ENCODE measurements at places on chromosomes 3 and 15. TPM values are rescaled to one million over a fixed set of nuclear protein-coding genes. Genes with fewer than 3 reads are reported as not detected.

The SH2D7 gene
- not detected for total RNA-seq

The SAMMSON gene
- total RNA-seq = not detected

The SLC28A2 gene
- not detected for total RNA-seq

The UBE2Q2 gene
- 31.8 TPM for total RNA-seq

The ATP8B4 gene
- total RNA-seq = 0.61 TPM

The MOBP gene
- 0.13 TPM for total RNA-seq

The GPR160 gene
- 14.1 TPM for total RNA-seq

The GLT8D1 gene
- total RNA-seq = 39.3 TPM

The CDHR4 gene
- total RNA-seq = not detected

The ADPGK gene
- 54.8 TPM for total RNA-seq

The KLF15 gene
- total RNA-seq = 10.8 TPM

GRCh38 chr3:59677747-59678702, 628.2 kb upstream of the CFAP20DC start:
- DNase-seq = no peak

DNA sequence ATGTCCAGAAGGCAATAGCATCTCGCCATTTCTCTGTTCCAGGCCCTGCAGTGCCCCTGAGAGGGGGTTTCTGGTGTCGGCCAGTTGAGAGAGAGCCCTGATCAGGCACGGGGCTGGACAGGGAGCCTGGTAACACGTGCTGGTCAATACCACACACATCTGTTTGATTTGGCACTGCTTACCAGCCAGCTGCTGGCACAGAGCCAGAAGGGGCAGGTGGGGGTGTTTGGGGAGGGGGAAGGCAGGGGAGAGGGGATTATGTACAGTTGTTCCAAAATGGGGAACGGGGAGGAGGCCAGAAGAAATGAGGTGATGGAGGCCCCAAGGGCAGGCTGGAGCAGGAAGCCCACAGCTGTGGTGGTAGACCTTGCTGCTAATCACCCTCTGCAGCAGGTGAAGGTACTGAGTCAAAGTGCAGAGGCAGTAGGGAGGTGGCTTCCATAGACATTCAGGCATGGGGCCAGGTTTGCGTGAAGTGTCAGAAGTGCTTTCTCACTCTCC, 153.5 kb upstream of the LPP start:
- no peak for DNase-seq

GRCh38 chr3:84141571-84141970, 817.2 kb upstream of the CADM2 start:
- DNase-seq = no peak

- no peak for DNase-seq
Measured at GRCh38 chr3:126900859-126901540, 81.9 kb upstream of the PLXNA1 start.

- no peak for DNase-seq
Measured at GRCh38 chr3:23474580-23475357, 271.6 kb downstream of the UBE2E2 start.

- peak; percentile 59 for DNase-seq
Measured at GRCh38 chr3:66276705-66277274, 56.0 kb downstream of the SLC25A26 start.

- no peak for DNase-seq
Measured at GRCh38 chr3:69239063-69239462, 116.7 kb upstream of the LMOD3 start.

GRCh38 chr3:135495891-135496290, 469.6 kb upstream of the PPP2R3A start:
- no peak for DNase-seq

GRCh38 chr3:122609798-122610559, 32.5 kb downstream of the PARP15 start:
- DNase-seq = no peak

- no peak for DNase-seq
Measured at GRCh38 chr15:68012911-68013310, 41.2 kb upstream of the PIAS1 start.

GRCh38 chr3:160784853-160785252, 28.8 kb downstream of the PPM1L start:
- no peak for DNase-seq

DNA sequence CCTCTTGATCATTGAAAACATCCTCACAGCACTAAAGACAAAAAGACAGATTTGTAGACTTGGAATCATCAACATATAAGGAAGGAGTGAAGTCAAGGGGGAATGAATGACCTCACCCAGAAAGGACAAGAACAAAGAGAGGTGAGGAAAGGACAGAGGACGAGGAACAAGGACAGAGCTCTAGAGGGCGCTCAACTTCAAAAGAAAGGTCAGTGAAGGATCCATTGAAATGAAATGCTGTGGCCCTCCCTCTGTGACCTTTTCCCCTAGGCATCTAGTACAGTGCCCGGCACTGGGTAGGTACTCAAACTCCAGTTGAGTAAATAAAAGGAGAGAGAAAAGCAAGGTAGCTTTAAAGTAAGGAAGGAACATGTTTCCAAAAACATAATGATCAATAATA, 2.6 kb downstream of the ATP8B4 start:
- peak; percentile 62 for DNase-seq

- no peak for DNase-seq
Measured at GRCh38 chr3:134769287-134769868, 25.7 kb upstream of the EPHB1 start.

DNA sequence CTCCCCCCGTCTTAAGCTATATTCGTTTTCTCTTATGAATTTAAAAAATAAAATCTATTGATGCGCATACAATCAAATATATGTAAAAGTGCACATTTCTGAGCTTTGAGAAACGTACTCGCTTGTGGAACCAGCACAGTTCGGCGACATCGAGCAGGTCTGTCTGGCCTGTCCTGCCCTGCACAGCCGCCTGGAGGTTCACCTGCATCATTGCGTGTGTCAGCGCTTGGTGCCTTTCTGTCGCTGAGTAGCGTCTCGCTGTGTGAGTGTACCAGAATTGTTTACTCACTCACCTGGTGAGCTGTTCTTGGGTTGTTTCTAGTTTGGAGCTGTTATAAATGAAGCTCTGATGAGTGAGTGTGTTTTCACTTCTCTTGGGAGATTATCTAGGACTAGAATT, 104.0 kb downstream of the VGLL4 start:
- no peak for DNase-seq

GRCh38 chr3:69209413-69209812, 87.0 kb upstream of the LMOD3 start:
- DNase-seq = no peak

- no peak for DNase-seq
Measured at GRCh38 chr3:69743975-69744906, 5.0 kb downstream of the MITF start.

DNA sequence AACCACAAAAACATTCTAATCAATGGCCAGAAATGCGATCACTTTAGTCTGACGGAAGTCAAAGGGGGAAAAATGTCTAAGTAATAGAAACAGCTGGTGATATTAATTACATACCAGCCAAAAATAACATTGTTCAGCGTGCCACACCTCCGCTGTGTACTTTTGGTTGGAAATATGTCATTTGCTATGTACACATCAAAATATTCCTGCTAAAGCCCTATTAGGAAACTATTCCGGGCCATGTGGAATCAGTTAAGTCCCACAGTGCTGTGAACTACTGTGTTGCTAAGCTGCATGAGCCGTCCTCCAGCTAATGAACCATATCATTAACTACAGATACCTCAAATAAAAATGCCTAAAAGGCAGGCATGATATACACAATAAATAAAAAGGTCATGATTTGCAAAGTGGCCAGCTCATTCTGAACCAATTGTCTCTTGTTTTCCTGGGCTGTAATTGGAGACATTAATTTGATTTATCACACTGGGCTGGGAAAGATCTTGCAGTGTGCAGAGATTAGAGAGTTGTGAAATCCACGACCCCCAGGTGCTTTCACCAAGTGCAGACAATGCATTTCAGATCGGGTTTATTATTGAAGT, 200.5 kb upstream of the LRTM1 start:
- DNase-seq = no peak

- peak; percentile 48 for DNase-seq
Measured at GRCh38 chr3:4493941-4494894, 1.1 kb downstream of the ITPR1 start.

GRCh38 chr3:135392151-135392550, 573.4 kb upstream of the PPP2R3A start:
- DNase-seq = no peak

GRCh38 chr3:177483182-177483967, 286.1 kb upstream of the TBL1XR1 start:
- peak; percentile 69 for DNase-seq

DNA sequence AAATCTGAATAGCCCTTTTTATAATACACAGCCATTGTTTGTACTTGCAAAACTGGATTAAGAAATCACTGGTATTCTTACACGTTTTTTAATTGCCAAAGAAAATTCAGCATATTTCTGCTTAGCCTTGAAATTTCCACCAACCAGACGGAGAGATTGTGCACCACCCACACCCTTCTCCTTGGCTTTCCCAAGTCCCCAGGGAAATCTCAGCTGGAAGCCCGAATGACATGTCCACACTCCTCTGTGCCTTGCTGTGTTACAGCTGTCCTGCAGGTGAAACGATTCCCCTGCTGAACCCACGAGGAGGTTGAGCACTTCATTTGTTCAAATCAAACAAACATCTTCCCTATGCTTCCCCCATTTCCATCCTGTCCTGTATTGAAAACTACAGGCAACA, 49.6 kb upstream of the PPARG start:
- no peak for DNase-seq

Measured in H9 (cell line).